ENCODE measurements at places on chromosomes 5 and 9.
A peak's percentile ranks its signal among the peaks of the same experiment; 100 is the strongest.

DNA sequence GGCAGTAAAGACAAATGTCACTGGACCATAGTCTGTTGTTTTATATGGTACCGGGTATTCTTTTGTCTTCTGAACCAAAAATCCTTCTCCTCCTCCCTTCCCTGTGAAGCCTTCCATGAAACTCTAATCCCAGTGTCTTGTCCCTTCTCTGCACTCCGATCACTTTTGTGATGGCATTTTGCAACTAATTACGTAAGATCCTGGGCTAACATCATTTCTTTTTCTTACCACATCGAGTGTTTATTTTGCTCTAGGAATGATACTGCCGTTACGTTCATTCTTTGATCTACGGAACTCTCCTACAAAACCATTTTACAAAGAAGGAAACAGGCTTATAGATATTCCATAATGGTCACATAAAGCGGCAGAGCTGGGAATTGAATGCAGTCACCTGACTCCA is 33.7 kb downstream of the SNX18 start:
- no peak overlapping the region for H3K4me3 ChIP-seq
- H3K27ac ChIP-seq, result no peak overlapping the region
- DNase-seq, result no peak

DNA sequence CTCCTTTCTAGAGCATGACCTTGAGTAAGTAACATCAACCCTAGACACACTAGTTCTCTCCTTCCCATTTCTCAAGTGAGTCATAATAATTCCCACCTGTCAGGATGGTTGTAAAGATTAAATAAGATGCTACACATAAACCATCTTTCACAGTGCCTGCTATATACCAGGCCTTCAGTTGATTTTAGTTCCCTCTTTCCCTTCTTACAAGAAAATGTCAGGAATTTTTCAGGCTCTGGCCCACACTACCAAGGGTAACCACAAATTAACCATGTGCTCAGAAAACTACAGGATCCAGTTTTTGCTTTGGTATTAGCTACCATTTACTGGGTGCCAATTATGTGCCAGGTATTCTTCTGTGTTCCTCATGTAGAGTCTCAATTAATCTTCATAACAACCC is 42.7 kb upstream of the RARS1 start:
- no peak overlapping the region for H3K4me3 ChIP-seq
- no peaks in the 10 kb centered on the region for H3K36me3 ChIP-seq
- no peaks in the 10 kb centered on the region for H3K4me1 ChIP-seq
- H3K27me3 ChIP-seq, result no peaks in the 10 kb centered on the region

DNA sequence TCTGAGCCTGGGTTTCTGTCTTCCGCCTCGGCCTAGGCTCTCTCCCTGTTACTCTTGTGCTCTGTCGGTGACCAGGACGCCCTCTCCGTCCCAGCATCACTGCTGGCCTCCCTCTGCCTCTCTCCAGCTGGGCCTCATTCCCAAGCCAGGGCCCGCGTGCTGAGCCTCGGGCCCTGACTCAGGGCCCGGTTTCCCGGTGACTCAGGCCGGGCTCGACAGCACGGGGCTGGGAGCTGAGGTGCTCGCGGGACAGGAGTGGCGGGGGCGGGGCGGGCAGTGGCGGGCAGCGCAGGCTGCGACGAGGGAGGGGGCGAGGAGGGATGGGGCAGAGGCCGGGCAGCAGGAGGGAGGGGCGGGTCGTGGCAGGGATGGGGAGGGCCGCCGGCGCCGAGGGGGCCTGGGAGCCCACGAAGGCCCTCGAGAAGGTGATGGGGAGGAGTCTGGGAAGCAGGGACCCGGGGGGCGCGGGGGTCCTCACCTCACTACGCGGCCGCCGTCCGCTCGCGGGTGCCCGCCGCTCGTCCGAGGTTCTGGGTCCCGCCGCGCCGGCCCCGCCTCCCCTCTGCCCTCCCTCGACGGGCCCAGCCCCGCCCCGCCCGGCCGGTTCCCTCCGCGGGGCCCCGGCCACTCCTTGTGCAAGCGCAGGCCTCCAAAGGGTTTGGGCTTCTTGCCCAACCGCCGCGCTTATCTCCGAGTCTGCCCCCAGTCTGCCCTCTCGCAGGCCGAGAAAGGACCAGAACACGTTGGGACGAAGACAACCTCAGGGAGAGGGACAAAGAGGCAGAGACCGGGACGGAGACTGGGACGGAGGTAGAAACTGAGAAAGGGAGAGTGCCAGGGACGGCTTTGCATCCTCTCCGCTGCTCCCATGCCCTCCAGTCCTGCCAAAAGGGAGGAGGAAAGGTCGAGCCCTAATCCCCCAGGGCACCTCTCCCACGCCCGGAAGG is at the start of gene ARAP3:
ARAP3 (minus strand) TSS at position 536 of the 947 bp plus-strand sequence. CDS start 1,744 bp downstream, outside the sequence.
- H3K4me3 ChIP-seq, result peak within 1 kb of the TSS; percentile 65
- peaks cover 13% of the 10 kb centered on the region for H3K4me1 ChIP-seq

- H3K4me1 ChIP-seq, result peaks cover 15% of the 10 kb centered on the region
- no peak overlapping the region for H3K4me3 ChIP-seq
- DNase-seq, result peak; percentile 72
- H3K27me3 ChIP-seq, result no peaks in the 10 kb centered on the region
- no peak overlapping the region for H3K27ac ChIP-seq
Observed at GRCh38 chr5:149852641-149853330, 91.8 kb downstream of the PDE6A start.

DNA sequence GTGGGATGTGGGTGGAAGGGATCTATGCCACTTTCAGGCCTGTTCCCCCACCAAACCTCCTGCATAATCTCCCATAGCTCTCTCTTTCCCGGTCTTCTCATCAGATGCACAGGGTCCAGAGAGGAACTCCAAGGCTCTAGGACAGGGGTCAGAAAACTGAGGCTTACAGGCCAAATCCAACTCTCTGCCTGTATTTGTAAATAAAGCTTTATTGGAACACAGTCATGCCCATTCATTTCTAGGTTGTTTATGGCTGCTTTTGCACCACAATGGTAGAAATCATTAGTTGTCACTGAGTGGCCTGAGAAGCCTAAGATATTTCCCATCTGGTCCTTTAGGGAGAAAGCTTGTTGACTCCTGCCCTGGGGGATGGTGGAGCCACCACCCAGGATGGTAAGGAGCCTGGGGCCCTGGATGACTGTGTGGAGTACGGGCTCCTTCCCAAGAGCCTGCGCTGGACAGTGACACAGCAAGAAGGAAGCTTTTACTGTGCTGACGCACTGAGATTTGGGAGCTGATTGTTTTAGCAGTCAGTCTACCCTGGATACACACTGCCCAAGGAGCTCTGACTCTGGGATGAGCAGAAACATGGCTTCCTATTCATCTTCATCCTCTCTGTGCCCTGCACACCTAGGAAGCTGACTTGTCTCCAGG is 64.0 kb upstream of the RAPGEF1 start:
- H3K4me1 ChIP-seq, result no peaks in the 10 kb centered on the region
- H3K36me3 ChIP-seq, result no peaks in the 10 kb centered on the region
- no peak overlapping the region for H3K4me3 ChIP-seq

GRCh38 chr9:95406121-95406520 is 88.6 kb upstream of the FANCC start:
- DNase-seq, result no peak
- no peaks in the 10 kb centered on the region for H3K4me1 ChIP-seq
- H3K27ac ChIP-seq, result no peak overlapping the region
- no peaks in the 10 kb centered on the region for H3K27me3 ChIP-seq
- no peak overlapping the region for H3K4me3 ChIP-seq

Measured in heart left ventricle (tissue), 16 donors.